ENCODE measurements at places on chromosomes 4 and X.

- DNase-seq: no peak
Measured at GRCh38 chr4:104756837-104757236, 262.1 kb upstream of the CXXC4 start.

- DNase-seq: peak; percentile 58
Measured at GRCh38 chr4:41934901-41935651, at the start of gene TMEM33. Gene TMEM33, plus strand, starts transcription at chr4:41935429. Its CDS starts 56 bp downstream, at chr4:41935485.

GRCh38 chr4:185318679-185319078 is 77.0 kb downstream of the LRP2BP start:
- DNase-seq: peak; percentile 33

DNA sequence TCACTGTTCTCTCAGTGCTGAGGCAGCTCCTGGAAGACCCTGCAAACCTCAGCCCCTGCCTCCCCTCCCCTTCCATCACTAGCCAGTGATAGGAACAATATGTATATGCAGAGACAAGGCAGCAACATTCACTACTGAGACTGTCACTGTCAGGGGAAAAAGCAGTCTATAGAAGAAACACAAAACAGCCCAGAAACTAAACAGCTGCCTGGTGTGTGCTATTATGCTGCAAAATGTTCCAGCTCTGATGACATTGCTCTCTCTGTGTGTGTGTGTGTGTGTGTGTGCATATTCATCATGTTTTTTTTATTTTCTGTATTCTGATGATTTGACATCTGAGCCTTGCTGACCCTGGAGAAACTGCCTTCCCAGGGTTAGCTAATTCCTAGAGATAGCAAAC is 147.2 kb downstream of the SPATA18 start:
- no peak for DNase-seq

- no peak for DNase-seq
Measured at GRCh38 chr4:85107553-85107952, 141.1 kb upstream of the WDFY3 start.

DNA sequence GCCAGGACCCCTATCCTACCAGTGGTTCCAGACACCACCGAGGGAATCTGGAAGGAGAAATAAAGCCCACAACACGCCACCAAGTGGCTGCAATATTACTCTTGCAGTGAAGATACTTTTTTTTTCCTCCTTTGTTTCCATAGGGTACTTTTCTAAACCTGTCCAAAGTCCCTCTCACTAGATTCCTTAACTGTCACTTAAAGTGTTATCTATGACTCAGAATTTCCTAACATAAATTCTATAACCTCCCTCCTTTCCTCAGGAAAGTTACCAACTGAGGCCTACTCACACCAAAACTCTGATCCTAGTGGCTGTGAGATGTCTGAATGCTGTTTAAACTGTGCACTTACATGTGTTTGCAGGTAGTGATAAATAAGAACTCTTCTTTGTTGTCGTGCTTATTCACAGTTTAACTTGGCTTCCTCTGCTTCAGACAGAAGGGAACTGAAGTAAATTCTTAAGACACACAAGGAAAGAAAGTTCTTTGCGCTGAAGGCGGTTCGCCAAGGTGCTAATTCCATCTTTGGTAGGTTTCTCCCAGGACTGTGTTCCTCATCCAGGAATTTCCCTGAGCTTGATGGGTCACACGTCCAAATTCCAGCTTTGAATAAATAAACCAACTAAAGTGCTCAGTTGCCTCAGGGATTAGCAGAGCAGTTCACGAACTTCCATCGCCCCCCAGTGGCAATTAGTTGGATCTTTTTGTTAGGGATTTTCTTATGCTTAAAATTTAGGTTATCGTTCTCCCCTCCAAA is 10.7 kb upstream of the HCCS start:
- no peak for DNase-seq

DNA sequence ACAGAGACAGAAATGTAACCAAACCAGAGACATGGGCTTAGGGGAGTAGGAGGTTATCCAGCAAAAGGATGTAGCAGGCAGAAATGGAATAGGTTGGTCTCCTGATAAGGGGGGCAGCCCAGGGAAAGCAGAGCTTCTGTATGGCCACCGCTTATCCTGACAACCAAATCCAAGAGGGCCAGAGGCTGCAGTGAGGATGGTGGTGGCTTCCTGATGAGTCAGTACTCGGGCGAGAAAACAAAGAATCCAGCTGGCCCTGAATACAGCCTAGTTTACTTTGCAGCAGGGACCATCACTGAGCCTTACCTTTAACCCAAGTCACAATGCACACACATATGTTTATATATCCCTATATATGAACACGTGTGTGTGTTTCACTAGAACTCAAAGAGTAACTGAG is 129.7 kb upstream of the FTHL17 start:
- no peak for DNase-seq
